ENCODE measurements at places on chromosomes 1 and 21.

DNA sequence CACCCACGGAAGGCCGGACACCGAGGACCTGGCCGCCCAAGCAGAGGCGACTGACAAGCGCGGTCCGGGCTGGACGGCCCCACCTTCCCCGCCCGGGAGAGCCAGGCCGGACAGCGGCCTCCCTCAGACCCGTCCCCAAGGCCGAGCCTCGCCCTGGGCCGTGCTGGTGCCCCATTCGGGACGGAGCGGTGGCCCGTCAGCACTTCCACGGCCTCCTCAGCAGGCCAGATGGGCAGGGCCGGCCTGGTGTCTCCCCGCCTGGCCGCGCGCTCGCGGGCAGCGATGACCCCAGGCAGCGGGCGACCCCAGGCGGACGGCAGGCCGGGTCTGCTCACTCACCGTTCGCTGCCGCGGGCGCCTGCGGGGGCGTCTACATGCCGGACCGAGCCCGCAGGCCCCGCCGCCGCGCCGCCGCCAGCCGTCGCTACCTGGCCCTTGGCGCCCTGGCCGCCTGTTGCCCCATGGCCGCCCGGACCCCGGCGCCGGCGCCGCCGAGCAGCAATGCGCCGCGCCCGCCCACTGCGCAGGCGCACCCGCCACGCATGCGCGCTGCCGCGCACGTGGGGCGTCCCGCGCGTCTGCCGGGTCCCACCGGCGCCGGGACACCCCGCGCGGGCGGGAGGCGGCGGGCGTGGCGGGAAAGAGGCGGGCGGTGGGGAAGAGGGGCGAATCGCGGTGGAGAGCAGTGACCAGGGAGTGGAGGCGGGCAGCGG, at the start of gene NADK:
Gene NADK, minus strand, starts transcription at position 521 of the 713 bp plus-strand sequence. CDS start 13,064 bp downstream, outside the sequence.
- peak; percentile 55 for DNase-seq

GRCh38 chr1:230807029-230807428, 59.8 kb downstream of the CAPN9 start:
- no peak for DNase-seq

DNA sequence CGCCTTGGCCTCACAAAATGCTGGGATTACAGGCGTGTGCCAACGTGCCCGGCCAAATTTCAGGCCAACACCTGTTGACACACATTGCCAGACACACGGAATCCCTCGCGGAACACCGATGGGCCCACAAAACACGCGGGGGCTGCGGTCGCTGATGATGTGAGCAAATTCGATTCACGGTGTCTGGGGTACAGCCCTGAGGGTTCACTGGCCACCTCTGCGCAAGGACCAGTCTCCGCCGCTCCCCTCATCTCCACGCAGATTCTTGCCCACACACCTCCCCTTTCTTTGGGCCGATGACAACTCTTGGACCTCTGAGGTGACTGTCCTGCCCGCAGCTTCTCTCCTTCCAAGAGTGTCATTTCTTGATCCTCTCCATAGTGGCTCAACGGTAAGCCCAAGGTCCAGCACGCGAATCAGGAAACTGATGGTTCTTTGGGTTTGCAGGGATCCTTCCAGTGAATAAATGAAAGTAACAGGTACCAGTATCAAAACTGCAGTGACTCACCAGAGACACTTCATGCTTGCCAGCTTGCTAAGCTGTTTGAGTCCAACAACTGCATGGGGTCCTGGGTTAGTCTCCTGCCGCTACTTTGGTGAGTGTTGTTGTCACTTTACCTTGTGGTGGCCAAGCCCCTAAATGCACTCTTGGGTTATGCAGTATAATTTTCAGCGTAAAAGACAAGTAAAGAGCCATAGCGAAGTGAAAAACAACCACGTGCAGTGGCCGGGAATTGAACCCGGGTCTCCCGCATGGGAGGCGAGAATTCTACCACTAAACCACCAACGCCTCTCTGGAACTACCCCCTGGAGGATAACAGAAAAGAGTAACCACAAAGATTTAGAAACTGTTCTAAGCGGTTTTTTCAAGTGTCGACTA, 11.0 kb upstream of the RNU1-3 start:
- DNase-seq, result no peak

DNA sequence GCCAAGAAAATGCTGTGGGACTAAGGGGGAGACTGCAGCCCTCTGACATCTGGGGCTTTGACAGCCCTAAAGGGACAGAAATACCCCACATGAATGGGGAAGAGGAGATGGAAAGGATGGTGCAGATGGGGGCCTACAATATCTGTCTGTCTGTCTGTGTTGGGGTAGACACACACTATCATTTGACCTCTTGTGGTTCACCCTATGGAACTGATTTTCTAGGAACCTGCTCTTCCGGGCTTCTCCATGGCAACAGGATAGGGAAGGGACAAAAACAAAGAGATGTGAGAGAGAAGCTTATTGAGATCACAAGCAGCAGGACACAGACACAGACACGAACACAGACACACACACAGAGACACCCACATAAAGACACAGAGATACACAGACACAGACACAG, 17.1 kb downstream of the KIF21B start:
- no peak for DNase-seq

GRCh38 chr1:218501161-218501560, 156.0 kb downstream of the TGFB2 start:
- DNase-seq, result no peak

GRCh38 chr1:109252167-109252892, 3.0 kb downstream of the CELSR2 start:
- DNase-seq, result no peak

GRCh38 chr1:155007251-155007828, 4.7 kb downstream of the ZBTB7B start:
- no peak for DNase-seq

DNA sequence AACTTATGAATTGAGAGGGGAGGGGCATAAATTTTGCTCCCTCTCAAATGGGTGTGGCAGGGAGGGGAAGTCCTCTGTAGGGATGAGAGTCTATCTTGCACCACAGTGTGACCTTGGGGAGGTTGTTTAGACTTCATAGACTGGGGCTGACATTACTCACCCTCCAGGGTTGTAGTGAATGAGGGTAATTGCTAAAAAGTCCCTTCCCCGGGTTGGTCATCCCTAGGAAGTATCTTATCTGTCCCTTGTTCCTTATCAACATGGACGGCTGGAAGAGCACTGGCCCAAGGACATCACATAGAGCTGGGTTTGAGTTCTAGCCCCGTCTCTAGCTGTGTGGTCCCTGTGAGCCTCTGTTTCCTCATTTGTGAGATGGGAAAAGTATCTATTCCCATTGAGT, 52.4 kb upstream of the SLC2A1 start:
- no peak for DNase-seq

- no peak for DNase-seq
Measured at GRCh38 chr1:111320066-111320879, 29.6 kb downstream of the CHIA start.

- DNase-seq, result no peak
Measured at GRCh38 chr1:99327357-99327756, 63.1 kb downstream of the PLPPR4 start.

- no peak for DNase-seq
Measured at GRCh38 chr1:94272388-94272787, 35.0 kb upstream of the ARHGAP29 start.

DNA sequence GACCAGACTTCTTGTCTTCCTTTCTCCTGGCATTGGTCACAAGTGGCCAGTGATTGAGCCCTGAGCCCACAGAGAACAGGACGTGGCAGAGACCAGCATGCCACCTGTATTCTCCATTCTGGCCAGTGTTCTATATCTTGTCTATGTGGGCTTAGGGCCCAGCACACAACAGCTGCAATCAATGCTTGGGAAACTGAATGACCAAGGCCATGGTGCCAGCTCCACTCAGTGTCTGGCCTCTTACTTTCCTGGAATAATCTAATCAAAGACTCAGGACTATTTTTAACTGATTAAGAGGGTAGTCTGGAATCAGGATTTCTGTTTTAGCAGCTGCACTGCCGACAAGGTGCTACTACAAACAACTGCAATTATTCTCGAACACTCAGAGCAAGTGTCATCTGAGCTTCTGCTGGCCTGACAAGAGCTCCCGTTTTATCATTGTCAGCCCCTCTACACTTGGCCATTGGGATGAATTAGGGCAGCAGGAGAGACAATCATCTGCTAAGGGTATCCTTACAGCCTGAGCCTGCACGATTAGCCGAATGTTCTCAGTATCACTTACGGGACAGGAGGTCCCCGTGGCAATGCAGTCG, 74.4 kb upstream of the GRIK3 start:
- DNase-seq, result no peak

DNA sequence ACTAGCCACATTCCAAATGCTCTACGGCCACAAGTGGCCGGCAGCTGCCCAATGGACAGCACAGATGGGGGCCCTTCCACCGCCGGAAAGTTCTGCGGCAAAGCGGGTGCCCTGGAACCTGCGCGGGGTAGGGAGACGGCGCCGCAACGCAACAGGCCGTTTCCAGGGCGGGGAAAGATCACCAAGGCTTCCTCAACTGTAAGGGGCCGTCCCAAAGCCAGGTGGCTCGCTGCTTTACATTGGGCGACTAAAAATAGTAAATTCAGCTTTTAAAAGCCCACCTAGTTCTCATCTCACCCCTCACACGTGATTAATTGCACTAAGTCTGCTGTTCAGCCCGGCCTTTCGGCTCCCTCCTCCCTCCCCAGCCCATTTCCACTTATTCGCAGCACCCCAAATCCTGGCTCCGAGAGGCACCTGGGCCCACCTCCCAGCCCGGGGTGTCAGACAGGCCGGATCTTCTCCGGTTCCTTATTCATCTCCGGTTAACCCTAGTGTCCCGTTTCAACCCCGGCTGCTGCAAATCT, 643 bp downstream of the CFAP298 start:
- DNase-seq, result no peak

DNA sequence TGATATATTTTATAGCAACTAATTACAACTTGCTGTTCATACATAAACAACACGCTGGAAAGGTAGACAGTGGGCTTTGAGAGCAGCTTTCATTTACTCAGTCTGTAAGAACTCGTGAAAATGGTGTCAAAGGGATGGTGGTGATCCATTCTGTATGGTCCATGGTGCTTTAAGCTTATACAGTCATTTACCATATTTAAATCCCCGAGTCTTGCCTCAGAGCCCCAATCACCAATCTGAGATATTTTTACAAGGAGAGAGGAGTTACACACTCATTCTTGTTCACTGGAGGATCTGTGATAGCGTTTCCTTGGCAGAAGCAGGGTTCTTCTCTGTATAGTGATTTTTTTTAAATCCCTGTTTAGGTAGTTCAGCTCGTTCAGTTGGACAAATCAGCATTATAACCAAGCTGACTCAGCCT, 694.6 kb downstream of the USP25 start:
- DNase-seq, result no peak

GRCh38 chr1:158295791-158296190, 6.1 kb downstream of the CD1C start:
- no peak for DNase-seq

Data from stimulated activated CD8-positive, alpha-beta memory T cell treated with anti-CD3 and anti-CD28 coated beads, Interleukin-12 subunit alpha, Interleukin-12 subunit beta, amount 100 ng/mL, for 1 hour (primary cell).